Activated CD4-positive, alpha-beta memory T cell treated with anti-CD3 and anti-CD28 coated beads, Interleukin-2, amount 10 ng/mL, durations not matched to agents 7 days and 5 days (primary cell): ENCODE measurements at places on chromosomes 11 and 22.

- DNase-seq: no peak
Measured at GRCh38 chr22:29988719-29989118, 91.5 kb upstream of the HORMAD2 start.

- DNase-seq: no peak
Measured at GRCh38 chr11:18749681-18750319, 23.8 kb upstream of the IGSF22 start.

GRCh38 chr11:128732471-128733277 is 38.8 kb downstream of the FLI1 start:
- DNase-seq: no peak

GRCh38 chr22:19992481-19992911 is 24.1 kb downstream of the ARVCF start:
- DNase-seq: no peak

- no peak for DNase-seq
Measured at GRCh38 chr22:28620244-28620922, 59.3 kb downstream of the TTC28 start.

GRCh38 chr11:128731041-128731663 is 37.3 kb downstream of the FLI1 start:
- peak; percentile 73 for DNase-seq

GRCh38 chr11:29336727-29337575 is 679.9 kb downstream of the KCNA4 start:
- DNase-seq: no peak

- DNase-seq: no peak
Measured at GRCh38 chr11:11522591-11522990, 99.2 kb downstream of the GALNT18 start.

- no peak for DNase-seq
Measured at GRCh38 chr11:104465321-104465720, 301.4 kb upstream of the PDGFD start.

- no peak for DNase-seq
Measured at GRCh38 chr22:27004434-27004833, 347.0 kb downstream of the MIAT start.

- no peak for DNase-seq
Measured at GRCh38 chr11:11813288-11813962, 28.3 kb upstream of the USP47 start.

- DNase-seq: no peak
Measured at GRCh38 chr11:77090046-77090372, 12.6 kb upstream of the OMP start.

GRCh38 chr11:119471329-119471728 is 48.4 kb upstream of the THY1 start:
- no peak for DNase-seq

GRCh38 chr11:77444261-77444660 is 29.6 kb downstream of the PAK1 start:
- no peak for DNase-seq

GRCh38 chr11:34267417-34267816 is 90.4 kb downstream of the ABTB2 start:
- no peak for DNase-seq

- DNase-seq: no peak
Measured at GRCh38 chr11:69374946-69375310, 81.0 kb downstream of the MYEOV start.

DNA sequence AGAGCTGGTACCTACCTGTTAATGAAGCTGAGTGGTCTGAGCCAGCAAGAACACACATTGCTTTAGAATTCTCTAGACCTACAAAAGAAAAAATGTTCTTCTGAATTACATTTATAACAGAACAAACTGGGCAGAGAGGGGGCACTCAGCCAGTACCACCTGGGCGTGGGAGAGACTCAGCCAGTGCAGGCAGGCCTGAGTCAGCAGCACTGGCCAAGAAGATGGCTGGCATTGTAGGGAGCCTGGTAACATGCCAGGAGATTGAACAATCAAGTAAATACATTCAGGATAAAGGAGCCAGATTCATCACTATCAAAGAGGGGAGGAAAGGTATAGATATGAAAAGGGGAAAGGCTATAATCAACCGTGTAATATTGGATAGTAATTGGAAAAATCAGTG is 19.9 kb downstream of the SERGEF start:
- no peak for DNase-seq

DNA sequence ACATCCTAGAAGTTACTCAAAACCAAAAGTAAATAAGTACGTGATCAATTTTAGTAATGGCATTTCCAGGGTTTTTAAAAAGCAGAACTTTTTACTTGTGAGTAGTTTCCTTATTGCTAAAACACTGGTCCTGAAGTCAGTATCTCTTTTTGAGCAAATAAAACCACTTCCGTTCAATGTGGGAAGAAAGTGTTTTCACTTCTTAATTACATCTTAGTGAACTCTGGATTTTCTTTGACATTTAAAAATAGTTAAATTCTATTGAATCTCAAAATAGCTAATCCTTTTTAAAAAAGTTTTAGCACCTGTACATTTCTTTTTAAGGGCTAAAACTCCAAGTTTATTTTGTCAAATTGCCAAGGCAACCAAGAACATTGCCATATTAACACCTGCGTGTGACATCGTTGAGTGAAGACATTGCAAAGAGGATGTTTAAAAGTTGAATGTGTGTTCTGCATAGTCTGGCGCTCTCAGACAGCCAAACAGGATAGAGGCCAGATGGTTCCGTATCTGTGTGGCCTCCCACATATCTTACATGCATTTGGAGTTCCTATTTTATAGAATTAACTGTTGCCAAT is 17.2 kb upstream of the OR5B21 start:
- no peak for DNase-seq

- DNase-seq: no peak
Measured at GRCh38 chr22:24996420-24996952, 44.0 kb downstream of the KIAA1671 start.

DNA sequence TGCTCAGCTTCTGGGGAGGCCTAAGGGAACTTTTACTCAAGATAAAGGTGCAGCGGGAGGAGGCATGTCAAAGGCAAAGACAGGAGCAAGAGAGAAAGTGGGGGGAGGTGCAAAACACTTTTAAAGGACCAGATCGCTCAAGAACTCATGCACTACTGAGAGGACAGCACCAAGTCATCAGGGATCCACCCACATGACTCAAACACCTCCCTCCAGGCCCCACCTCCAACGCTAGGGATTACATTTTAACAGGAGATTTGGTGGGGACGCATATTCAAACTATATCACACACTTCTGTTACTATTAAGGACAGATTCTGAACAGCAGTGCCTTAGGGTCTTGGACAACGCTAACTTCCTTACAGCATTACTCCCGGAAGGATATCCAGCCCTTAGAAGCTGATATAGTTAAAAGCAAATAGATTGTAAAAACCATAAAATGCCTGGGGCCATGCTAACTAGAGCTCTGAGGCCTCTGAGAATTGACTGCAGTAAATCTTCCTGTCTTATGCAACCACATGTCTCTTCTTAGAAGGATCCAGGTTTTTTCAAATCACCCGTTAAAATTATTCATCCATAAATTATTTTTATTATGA is 16.7 kb upstream of the ZC3H12C start:
- no peak for DNase-seq

DNA sequence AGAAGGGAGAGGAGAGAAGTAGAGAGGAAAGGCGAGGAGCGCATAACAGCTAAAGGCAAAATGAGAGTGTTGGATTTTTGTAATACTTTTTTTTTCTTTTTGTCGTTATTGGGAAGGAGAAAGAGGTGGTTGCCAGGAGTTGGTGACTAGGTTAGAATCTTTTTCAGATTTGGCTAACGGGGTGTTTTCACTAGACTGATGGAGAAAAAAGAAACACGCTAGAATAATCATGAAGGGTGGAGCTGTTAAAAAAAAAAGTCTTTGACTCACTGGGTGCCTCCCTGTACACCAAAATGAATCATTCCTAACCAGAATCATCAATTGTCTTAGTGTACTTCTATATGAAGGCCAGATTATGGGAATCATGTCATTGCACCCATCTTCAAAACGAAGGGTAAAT is 12.7 kb downstream of the BLID start:
- no peak for DNase-seq

DNA sequence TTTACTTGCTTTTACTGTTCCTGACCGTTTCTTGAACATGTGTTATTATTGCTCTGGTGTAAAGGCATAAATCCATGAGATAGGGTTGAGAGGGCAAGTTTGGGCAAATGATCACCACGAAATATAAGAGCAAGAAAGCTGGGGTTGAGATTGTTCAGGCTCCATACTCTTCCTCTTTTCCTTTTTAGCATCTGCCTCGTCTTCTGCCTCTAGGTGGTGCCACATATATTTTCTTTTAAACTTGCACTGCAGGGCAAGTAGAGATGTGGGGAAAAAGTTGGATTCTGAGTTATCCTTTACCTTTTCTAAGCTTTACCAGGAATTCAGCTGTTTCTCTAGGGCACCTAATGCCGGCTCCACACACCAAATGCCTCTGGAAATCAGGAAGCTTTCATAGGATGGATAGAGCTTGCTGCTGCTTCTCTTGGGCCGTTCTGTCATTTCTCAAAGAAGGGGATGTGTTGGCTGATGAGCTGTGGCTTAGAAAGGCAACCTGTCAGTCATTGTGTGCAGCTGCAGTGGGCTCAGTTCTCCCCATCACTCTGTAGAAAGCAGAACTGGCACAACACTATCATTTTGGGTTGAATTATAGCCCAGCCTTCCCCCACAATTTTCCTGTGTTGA is 98.2 kb downstream of the LDLRAD3 start:
- no peak for DNase-seq

DNA sequence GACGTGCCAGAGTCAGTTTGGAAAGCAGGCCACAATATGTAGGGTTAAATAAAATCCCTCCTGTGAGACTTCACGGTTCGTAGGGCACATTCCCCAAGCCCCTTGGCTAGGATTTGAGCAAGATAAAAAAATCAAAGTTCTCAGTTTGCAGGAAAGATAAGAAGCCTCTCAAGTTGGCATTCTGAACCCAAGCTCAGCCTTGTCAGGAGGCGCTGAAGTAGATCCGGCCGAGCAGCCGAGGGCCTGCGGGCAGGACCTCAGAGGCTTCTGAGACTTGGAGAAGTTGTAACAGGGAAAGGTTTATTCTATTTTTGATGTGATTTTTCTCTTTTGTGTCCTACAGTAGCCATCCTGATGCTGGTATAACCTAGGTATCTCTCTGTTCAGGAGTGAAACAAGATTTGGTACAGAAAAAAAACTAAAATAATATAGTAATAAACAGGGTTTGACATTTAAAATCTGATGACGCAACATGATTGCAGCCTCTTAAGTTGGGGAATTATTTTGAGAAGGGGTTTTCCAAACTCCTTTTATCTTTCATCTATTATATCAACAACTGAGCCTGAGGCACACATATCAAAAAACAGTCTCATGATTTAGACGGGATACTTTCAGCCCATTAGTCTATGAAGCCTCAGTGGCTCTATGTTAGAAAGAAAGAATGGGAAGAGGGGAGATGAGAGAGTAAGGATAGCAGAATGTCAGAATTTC is 10.1 kb downstream of the PATE2 start:
- DNase-seq: no peak
